ENCODE measurements at places on chromosomes 3 and 15. TPM values are rescaled to one million over a fixed set of nuclear protein-coding genes. Genes with fewer than 3 reads are reported as not detected.

The AKAP13 gene
- total RNA-seq = 192 TPM

- DNase-seq = no peak
Observed at GRCh38 chr15:25188551-25189101, 233.8 kb downstream of the SNRPN start.

DNA sequence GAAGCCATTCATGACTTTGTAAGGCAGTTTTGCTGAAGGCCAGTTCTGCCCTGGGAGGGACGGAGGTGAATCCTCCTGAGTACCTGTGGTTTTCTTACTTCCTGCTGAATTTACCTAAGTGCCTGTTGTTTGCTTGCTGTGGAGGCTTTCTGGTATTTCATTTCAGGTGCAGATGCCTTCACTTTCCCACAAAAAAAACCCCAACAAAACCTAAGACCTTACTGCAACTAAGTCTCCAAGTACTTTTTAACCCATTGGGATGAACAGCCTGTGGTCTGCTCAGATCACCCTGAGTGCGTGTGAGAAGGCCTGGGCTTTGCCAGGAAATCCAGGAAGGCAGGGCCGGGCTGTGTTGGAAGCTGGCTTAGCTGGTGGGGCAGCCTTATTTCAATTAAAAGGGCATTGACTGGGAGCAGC lies 65.3 kb downstream of the IGF1R start:
- no peak for DNase-seq

- DNase-seq = no peak
Observed at GRCh38 chr3:47412842-47413520, 32.2 kb downstream of the PTPN23 start.

The GRAMD1C gene
- 16.6 TPM for total RNA-seq

DNA sequence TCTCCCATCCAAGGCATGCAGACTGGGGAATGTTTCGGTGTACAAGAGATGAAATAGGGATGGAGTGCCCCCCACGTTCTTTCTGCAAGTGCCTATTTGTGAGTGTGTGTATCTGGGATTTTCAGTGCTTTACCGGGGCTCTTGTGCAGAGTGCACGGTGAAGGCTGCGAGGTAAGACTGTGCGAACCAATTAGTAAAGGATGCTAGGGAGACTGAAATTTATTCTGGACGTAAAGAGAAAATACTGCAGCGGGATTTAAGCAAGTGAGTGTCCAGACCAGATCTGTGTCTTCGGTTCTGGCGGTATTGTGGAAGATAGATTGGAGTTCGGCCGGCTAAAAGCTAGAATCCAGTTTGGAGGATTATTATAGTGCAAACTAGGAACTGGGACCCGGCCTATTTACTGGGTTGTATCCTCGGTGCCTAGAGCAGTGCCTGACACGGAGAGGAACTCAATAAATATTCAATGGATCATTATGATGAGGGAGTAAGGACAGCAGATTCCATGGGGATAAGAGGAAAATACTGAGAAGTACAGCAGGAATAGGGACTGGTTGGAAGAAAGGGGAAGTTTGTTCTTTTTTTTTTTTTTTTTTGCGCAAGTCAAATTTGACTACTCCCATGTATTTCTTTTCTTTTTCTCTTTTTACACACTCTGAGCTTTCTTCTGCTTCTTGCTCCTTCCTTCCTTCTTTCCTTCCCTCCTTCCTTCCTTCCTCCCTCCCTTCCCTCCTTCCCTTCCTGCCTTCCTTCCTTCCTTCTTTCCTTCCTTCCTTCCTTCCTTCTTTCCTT lies 580 bp upstream of the MAGEF1 start:
- DNase-seq = no peak

DNA sequence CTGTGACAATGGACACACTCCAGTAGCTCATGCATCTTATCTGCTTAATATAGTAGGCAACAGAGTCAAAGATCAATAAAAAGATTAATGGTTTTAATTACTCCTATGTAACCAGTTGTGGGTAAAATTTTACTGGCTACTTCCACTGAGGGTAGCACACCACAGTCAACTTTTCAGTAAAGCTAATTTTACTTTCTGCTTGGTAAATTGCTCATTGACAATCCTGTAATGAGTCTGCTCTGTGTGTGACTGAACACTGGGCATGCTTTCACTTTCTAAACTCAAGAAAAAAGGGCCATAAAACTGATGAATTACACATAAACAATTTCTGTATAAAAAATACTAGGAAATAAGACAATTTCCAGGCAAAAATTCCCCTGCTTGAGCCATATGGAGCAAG lies 838.3 kb downstream of the VGLL3 start:
- no peak for DNase-seq

The CADM2 gene
- total RNA-seq = 0.29 TPM

The CLK3 gene
- total RNA-seq = 80.6 TPM

DNA sequence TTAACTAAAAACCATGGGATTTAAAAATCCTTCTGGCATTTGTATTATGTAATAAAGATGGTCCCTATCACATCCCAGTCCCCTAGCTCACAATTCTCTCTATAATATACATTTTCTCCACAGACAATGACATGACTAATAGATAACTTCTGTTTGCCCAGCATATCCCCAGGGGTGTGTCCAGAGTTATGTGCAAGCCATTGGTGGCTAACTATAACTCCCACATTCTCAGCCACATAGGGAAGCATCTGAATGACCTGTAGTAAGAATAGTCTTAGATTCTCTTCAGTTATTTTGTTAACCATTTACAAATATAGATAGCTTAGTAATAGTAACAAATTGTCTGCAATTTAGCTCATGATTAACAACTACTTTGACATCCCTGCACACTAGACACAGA lies 52.2 kb upstream of the RBSN start:
- DNase-seq = no peak

The AEN gene
- 2.6 TPM for total RNA-seq

The ATP13A5 gene
- not detected for total RNA-seq

The TSEN2 gene
- 37.8 TPM for total RNA-seq

The GOLGA8H gene
- total RNA-seq = not detected

DNA sequence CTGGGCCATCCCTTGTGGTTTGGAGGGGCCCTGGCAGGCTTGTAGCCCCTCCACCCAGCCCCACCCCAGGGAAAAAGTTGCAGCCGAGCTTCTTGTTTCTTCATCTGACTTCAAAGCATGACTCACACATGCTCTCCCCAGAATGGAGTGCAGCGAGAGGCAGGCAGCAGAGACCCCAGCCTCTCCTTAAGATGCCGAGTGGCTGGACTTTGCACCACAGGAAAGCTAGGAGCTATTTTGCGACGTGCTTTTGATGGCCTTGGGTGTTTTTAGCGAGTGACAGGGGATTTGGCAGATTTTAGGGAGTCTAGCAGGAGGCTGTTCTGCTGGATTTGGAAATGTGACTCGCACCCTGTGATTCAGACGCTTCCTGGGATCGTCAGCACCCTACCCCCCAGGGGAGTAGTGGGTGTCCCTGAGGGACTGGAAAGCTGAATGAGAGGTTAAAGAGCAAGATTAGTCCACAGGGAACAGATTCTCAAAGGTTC lies 14.2 kb downstream of the BAHD1 start:
- DNase-seq = no peak

Measured in uterus (tissue), 4 donors.